ENCODE measurements at places on chromosomes 7 and 10.

DNA sequence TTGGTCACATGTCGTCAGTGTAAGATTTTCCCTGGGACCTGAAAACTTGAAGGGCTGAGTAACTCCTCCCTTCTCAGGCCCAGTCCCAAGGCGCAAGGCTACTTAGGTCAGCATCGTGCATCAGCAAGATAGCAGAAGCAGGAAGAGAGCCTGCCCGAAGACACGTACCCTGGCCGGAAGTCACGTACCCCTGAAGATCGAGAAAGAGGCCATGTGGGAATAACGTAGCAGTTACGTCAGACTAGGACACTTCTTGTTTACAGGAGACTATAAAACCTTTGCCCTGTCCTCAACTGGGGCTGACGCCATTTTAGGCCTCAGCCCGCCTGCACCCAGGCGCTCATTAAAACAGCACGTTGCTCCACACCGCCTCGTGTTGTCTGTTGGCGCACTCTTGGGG, 114.3 kb upstream of the GALNT17 start:
- H3K27ac ChIP-seq = no peak overlapping the region
- H3K4me3 ChIP-seq = no peak overlapping the region
- H3K4me1 ChIP-seq = no peaks in the 10 kb centered on the region
- H3K36me3 ChIP-seq = no peaks in the 10 kb centered on the region
- H3K27me3 ChIP-seq = no peaks in the 10 kb centered on the region

DNA sequence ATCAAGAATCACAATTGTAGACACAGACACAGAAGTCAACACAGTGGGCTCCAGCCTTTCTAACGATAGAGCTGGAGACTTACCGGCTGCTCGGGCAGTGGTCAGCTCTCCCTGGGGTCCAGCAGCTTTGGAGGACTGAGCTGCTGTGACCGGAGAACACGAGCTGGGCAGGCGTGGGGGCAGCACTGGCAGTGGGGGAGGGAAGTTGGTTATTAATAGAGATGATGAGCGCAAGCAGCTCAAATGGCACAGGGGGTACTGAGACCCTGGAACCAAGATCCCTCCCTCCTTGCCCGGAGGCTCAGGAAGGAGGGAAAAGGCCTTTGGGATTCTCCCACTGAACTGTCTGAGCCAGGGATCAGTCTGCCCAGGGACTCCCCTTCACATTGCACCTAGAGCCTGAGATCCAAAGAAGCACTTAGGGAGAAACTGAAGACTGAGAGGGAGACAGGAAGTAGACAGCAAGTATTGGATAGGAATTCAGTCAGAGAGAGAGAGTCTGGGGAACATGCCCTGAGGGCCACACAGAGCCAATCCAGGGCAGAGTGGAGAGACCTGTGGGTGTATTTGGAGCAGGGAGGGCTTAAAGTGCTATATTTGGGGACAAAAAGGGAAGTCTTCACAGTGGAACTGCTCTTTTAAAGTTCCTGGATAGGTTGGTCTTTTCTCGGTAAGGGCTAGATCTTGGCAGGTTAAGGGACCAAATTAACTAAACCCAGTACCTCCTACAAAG, at the start of gene MYOZ1:
Gene MYOZ1 (minus strand): TSS at position 147 of the 733 bp plus-strand sequence. CDS start 1,457 bp downstream, outside the sequence.
- H3K36me3 ChIP-seq = no peaks in the 10 kb centered on the region
- no peak for DNase-seq
- peaks cover 5% of the 10 kb centered on the region for H3K4me1 ChIP-seq

DNA sequence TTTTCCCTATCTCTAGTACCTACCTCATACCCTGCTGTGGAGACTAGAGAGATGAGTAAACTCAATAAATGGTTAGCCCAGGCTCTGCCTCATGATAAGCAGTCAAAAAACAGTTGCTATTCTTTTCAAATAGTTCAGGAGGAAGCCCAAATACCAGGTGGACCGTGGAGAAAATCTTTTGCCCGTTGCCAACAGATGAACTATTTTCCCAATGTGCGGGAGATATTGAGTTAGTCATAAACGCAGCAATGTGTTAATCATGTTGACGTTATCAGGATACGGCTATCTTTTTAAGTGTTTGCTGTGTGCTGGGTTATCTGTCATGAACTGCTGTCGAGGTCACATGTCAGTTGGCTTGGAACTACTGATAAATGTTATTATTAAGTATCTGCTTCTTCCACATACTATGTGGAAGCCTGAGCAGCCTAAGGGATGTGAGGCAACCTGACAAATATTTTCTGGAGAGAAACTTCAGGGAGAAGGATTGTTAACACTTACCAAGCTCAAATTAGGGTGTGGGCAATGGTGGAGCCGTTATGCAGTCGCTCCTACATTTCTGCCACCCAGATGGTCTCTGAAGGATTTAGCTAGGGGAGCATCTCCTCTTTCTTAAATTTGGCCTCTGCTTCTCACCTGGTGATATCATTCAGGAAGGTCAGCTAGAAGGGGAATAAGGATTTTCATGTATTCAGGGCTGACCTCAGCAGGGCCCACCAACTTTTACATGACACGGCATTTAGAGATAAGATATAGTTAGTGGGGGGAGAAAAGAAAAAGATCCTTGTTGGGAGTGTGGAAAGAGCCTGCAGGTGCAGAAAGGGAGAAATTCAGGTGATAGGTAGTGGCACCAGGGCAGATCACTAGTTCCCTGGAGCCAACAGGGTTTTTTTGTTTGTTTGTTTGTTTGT, 33.5 kb upstream of the SLC26A3 start:
- DNase-seq = no peak
- no peak overlapping the region for H3K4me3 ChIP-seq
- H3K4me1 ChIP-seq = no peaks in the 10 kb centered on the region
- no peaks in the 10 kb centered on the region for H3K36me3 ChIP-seq
- H3K27me3 ChIP-seq = no peaks in the 10 kb centered on the region

DNA sequence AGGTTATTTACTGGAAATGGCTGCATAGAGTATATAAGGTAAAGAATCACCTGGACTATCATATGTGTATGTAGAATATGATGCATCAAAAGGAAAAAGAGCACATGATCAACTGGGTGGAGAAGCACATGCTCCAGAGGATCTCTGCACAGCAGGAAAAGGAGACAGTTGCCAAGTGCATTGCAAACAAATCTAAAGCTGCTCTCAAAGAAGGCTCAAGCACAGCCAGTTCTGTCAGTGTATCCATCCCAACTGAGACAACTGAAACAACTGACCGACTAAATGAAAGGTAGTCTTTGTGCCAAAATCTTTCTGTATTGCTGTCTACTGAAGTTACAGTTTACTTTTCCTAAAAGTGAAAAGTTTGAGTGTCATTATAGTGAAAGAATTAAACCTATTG, 83.2 kb upstream of the SGCE start:
- H3K4me1 ChIP-seq = no peaks in the 10 kb centered on the region
- H3K4me3 ChIP-seq = no peak overlapping the region
- no peak overlapping the region for H3K27ac ChIP-seq
- no peaks in the 10 kb centered on the region for H3K36me3 ChIP-seq

GRCh38 chr10:70459061-70459773, 17.7 kb upstream of the NODAL start:
- no peak overlapping the region for H3K4me3 ChIP-seq
- H3K4me1 ChIP-seq = peaks cover 10% of the 10 kb centered on the region
- peaks cover 49% of the 10 kb centered on the region for H3K27me3 ChIP-seq
- no peaks in the 10 kb centered on the region for H3K36me3 ChIP-seq
- no peak for DNase-seq
- no peak overlapping the region for H3K27ac ChIP-seq

DNA sequence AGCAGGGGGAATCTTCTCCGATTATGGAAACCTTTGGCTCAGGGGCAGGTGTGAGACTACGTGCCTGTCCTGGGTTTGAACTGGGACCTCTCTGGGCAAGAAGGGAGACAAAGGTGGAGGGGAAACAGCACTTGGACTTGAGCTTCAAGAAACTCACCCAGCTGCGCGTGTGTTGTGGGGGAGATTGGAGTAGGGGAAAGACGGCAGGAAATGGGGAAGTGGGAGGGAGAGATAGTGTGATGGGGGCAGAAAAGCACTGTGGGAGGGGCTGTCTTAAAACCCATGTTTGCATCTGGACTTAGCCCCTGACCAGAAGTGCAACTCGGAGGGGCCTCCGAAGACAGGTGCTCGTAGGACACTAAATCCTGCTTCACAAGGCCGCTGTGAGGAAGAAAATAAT, 107.0 kb downstream of the HIP1 start:
- no peak for DNase-seq
- no peak overlapping the region for H3K27ac ChIP-seq
- no peak overlapping the region for H3K4me3 ChIP-seq
- no peaks in the 10 kb centered on the region for H3K27me3 ChIP-seq
- peaks cover 2% of the 10 kb centered on the region for H3K36me3 ChIP-seq

DNA sequence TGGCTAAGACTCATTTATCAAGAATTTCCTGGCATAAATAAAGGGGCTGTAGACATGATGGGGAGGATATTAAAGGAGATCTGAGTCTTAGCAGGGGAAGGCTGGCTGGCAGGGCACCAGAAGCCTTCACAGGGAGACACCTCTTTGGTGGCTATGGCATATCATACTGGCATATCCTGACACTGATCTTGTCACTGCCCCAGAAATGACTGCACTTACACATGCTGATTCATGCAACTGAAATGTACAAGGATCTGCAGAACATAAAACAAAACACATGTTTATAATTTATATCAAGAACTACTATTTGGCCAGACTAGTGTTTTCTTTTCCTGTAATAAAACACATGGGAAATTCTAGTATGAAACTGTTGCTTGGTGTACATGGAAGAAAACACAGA, 5.5 kb upstream of the LIPN start:
- peaks cover 5% of the 10 kb centered on the region for H3K4me1 ChIP-seq
- no peak overlapping the region for H3K27ac ChIP-seq
- H3K36me3 ChIP-seq = no peaks in the 10 kb centered on the region
- no peaks in the 10 kb centered on the region for H3K27me3 ChIP-seq
- H3K4me3 ChIP-seq = no peak overlapping the region
- DNase-seq = no peak

- H3K4me1 ChIP-seq = peaks cover 3% of the 10 kb centered on the region
- H3K27ac ChIP-seq = no peak overlapping the region
- no peaks in the 10 kb centered on the region for H3K36me3 ChIP-seq
These were observed 112.9 kb downstream of the COL13A1 start for GRCh38 chr10:69914398-69915214.

GRCh38 chr10:76190634-76191270, 759.3 kb downstream of the LRMDA start:
- no peak for DNase-seq
- H3K27me3 ChIP-seq = no peaks in the 10 kb centered on the region
- no peak overlapping the region for H3K27ac ChIP-seq
- no peaks in the 10 kb centered on the region for H3K36me3 ChIP-seq

DNA sequence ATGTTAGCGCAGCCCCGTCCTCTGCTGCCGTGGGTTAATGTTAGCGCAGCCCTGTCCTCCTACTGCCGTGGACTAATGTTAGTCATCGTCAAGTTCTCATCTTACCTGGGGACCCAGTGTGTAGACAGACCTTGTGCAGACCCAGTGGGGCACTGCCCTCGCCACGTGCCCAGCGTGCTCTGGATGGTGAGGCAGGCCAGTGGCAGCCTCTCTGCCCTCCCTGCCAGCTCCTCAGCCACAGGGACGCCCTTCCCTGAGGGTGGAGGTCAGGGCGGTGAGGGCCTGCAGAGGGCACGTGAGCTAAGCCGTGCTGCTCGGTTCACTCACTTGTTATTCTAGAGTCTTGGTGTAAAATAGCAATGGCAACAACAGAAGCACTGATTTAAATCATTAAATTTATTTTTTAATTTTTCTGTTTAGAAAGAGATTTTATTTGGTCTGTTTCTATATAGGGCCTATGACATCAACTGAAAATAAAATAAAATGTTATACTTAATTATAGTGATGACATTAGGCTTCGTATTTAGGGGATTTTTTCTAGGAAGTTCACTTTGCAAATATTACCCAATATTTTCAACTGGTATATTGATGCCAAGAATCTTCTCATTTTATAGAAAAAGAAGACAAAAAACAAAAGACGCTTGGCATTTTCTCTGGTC, 48.4 kb downstream of the NKX6-2 start:
- H3K27me3 ChIP-seq = no peaks in the 10 kb centered on the region
- no peak overlapping the region for H3K27ac ChIP-seq
- DNase-seq = no peak

DNA sequence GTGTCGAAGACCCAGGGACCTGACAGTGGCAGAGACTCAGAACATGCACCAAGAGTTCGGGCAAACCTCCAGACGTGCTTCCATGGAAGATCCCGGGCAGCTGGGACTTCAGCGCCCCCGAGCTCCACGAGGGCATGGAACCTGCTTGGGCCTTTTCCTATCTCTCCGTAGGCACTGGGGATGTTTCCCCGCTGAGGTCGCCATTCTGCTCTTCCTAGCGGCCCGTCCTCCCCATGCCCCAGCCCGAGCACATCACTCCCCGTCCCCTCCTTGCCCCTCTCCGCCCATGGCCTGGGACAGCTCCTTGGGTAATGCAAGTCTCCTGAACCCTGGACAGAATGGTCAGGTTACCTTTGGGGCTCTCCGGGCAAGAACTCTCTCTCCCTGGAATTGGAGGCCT, 32.3 kb upstream of the SHH start:
- H3K4me1 ChIP-seq = no peaks in the 10 kb centered on the region
- H3K4me3 ChIP-seq = no peak overlapping the region
- H3K27ac ChIP-seq = no peak overlapping the region
- no peaks in the 10 kb centered on the region for H3K27me3 ChIP-seq
- H3K36me3 ChIP-seq = no peaks in the 10 kb centered on the region

DNA sequence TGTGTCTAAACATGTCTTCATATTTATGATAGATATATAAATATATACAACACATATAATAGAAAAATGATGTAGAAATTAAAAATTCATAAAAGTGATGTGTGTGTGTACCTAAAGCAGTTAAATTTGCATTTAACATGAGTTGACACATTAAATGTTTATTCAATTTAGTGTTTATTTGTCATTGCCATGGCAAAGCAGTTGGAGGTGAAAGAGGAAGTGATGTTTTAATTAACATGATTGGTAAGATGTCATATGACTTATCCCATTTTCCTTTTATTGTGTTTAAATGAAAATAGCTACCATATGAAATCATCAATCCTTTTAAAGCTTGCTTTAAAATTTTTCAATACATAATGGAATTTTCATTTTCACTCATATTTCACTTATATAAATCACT, 452.6 kb downstream of the SUGCT start:
- H3K36me3 ChIP-seq = no peaks in the 10 kb centered on the region
- H3K27me3 ChIP-seq = no peaks in the 10 kb centered on the region
- DNase-seq = no peak

GRCh38 chr7:110296321-110296720, 794.6 kb upstream of the LRRN3 start:
- H3K4me1 ChIP-seq = no peaks in the 10 kb centered on the region
- no peak overlapping the region for H3K4me3 ChIP-seq
- H3K36me3 ChIP-seq = no peaks in the 10 kb centered on the region
- H3K27me3 ChIP-seq = no peaks in the 10 kb centered on the region
- DNase-seq = no peak

GRCh38 chr10:78319371-78319770, 285.7 kb downstream of the RPS24 start:
- H3K4me3 ChIP-seq = no peak overlapping the region
- H3K27me3 ChIP-seq = no peaks in the 10 kb centered on the region
- DNase-seq = no peak

GRCh38 chr10:19154375-19154774, 105.8 kb downstream of the MALRD1 start:
- H3K4me1 ChIP-seq = no peaks in the 10 kb centered on the region
- no peak for DNase-seq
- H3K4me3 ChIP-seq = no peak overlapping the region
